Keratinocyte (primary cell): ENCODE measurements at places on chromosomes 2 and 18.

DNA sequence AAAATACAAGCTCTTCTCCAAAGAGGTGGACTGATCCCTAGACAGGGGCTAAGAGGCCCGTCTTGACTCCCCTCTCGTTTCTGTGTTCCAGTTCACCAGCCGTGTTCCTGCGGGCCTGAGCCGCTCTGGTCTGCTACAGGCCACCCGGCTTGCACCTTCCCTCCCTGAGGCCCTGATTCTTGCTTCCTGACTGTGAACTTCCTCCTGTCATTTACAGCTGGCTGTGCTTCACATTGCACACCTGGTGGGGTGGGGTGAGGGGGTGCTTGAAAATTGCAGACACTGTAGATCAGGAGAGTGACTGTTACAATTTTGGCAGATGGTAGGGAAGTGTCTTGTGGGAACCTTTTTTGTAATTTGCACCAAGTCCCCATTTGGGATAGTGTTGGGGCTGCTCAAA lies 64.4 kb downstream of the TSN start:
- DNase-seq: no peak

GRCh38 chr18:56999823-57000222 lies 147.1 kb upstream of the BOD1L2 start:
- no peak for DNase-seq

- DNase-seq: no peak
Observed at GRCh38 chr18:58862356-58862755, 2.3 kb upstream of the ZNF532 start.

- DNase-seq: no peak
Observed at GRCh38 chr2:141778315-141778835, 352.4 kb downstream of the LRP1B start.

DNA sequence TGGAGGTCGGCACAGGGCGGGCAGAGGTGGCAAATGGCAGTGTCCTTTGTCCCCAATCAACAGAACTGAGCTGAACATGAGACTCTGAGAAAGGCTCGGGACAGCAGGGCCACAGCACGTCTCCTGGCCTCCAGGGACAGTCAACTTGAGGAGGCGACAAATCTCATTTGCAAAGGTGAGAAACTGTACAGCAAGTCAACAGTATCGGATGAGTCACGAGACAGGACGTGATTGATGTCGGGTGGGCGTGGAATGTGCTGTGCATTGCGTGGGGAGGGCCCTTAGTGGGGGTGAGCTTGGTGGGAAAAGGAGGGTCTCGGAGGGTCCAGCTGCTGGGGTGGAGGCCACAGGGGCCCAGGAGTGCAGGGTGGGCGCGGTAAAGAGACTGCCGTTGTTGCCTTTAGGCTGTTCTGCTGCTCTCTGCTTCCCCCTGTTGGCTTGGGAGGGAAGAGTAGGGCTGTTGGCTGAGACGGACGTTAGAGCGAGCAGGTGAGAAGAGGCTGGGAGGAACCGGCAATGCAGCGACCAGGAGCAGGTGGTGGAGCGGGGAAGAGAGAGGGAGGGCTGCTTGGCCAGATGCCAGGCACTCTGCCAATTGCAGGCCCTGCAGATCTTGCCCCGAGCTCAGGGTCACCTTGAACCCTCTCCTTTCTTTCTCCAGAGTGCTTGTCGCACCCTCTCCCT lies 164.3 kb downstream of the BCL2 start:
- no peak for DNase-seq

- DNase-seq: no peak
Observed at GRCh38 chr2:231163414-231164095, 34.9 kb upstream of the ARMC9 start.

DNA sequence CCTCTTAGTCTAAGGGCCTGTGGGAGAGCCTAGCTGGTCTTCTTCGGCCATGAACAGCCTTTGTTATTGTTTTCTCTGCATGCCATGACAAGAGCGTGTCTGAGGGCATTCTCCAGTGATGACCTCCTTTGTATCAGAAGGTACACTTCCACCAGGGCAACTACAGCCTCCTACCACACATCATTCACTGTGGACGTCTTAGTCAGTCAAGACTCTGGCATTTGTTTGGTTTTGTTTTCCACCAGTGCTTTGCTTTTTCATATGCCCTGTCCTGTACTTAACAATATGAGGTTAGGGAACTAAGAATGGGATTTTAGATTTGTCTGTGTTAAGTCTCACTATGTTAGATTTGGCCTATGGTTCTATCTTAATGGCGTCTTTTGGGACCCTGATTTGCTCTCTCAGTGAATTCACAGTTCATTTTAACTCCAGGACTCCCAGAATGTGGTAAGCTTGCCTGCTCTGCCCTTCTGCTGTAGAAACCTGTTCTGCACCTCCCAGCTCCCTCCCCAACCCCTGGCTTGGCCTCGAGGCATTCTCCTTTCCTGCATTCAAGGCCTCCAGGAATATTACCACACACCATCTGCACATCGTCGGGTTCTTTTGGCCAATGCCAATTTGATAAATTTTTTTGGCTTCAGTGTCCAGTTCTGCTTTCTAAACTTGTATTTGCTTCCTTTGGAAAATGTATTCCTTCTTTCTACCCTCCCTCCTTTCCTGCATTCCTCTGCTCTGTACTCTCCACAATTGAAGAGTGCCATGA lies 42.8 kb upstream of the IL1R1 start:
- DNase-seq: no peak

- DNase-seq: no peak
Observed at GRCh38 chr2:167787021-167787420, 460.4 kb downstream of the STK39 start.

DNA sequence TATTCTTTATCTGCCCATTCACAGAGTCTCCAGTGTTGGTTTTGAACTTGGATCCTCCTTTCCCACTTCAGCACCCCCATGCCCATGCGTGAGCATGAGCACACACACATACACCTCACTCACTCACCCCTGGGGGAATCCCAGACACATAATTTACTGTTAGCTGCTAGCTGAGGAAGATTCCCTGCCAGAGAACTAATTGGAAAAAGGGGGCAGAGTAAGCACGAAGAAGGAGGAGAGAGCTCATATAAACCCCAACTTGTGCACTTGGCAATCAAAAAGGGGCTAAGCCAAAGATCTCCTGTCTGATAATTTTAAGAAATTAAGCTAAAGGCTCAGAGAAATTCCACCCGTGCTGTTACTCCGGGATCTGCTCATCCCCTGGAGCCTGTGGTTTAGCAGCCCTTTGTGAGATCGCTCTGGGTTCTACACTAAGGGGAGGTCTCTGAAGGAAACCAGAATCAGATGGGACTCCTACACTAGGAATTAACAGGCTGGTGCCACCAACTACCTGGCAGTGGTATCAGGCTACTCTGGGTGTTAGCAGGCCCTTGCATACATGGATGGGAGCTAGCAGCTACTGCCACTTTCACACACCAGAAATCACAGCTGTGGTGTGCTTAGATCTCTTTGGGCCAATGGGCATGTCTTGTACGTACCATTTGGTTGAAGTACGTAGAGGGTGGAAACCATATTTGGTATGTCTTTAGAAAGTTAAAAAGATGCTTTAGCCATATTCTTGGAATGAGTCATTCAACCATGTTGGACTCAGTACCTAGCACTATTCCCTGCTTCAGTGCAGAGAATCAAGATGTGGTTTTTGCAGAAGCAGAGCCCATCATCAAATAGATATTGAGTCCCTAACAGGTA lies 95.6 kb upstream of the SLC14A2 start:
- no peak for DNase-seq

- no peak for DNase-seq
Observed at GRCh38 chr18:11147962-11148679, 1.2 kb downstream of the PIEZO2 start.

DNA sequence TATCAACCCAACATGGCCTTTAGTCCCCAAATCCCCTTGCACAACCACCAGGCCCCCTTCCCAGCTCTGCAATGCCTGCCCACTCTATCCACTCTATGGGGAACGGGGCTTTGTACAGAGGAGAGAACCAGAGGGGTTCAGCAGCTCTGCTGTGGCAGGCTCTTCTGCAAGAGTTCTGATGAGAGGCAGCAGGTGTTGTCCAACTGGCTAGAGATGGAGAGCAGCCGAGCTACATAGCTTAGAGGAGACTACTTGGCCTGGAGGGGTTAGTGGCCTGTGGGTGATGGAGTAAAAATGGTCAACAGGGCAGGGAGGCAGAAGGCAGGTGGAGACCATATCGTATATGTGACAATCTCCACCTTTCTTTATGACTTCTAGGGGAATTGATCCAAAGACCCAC lies 103.0 kb downstream of the QPCT start:
- DNase-seq: no peak

DNA sequence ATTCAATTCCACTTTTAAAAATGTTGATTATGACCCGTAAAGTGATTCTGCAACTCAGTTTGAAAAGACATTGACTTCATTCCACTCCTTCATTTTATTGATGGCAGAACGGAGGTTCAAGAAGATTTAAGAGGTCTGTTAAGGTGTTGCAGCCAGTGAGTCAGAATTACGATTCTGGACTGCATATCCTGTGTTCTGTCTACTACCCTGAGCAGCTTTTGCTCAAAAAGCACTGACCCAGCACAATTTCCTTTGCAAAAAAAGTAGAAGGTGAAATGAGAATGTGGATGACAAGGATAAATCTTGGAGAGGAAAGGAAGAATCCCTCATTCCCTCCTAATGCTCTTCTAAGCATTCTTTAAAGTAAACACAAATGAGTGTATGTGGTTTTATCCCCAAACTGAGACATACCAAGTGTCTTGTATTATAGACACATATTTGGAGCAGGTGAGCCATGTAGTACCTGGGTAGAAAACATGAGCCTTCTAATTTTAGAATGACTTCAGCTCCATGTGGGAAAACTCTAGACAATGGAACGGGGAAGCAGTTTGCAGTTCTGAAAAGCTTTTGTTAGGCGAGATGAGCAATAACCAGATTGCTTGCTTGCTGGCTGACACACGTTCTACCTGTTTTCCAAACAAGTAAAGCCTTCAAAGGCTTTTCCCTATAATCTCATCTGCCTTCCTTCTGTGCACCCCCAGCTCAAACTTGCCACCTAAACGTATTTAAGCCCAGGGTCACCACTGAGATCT lies 44.7 kb downstream of the TGFA start:
- DNase-seq: no peak

GRCh38 chr2:85768713-85769112 lies 14.9 kb downstream of the ATOH8 start:
- no peak for DNase-seq

- peak; percentile 84 for DNase-seq
Observed at GRCh38 chr2:240237609-240238174, 97.2 kb upstream of the OTOS start.

- DNase-seq: no peak
Observed at GRCh38 chr2:172609488-172609887, 53.6 kb downstream of the PDK1 start.
